GM12865 (cell line): ENCODE measurements at places on chromosomes 2 and 18.

GRCh38 chr18:8006979-8007378 is 439.9 kb downstream of the PTPRM start:
- no peak for DNase-seq

- DNase-seq, result no peak
Measured at GRCh38 chr2:239273280-239274234, 127.3 kb downstream of the HDAC4 start.

DNA sequence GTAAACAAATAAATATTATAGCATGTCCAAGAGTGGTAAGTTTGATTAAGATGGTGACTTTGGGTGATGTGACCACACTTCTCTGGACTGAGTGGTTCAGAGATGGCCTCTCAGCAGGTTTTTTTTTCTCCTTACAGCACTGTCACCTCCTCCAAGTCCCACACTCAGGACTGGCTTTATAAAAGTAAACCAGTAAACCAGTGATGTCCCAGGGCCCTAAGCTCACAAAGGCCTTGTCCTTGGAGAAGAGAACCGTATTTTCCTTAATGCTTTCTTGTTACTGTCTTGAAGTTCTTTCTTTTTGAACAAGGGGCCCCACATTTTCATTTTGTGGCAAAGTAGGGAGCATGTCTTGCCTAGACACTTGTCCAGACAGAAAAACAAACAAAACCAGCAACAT is 274.0 kb downstream of the MYCN start:
- no peak for DNase-seq

DNA sequence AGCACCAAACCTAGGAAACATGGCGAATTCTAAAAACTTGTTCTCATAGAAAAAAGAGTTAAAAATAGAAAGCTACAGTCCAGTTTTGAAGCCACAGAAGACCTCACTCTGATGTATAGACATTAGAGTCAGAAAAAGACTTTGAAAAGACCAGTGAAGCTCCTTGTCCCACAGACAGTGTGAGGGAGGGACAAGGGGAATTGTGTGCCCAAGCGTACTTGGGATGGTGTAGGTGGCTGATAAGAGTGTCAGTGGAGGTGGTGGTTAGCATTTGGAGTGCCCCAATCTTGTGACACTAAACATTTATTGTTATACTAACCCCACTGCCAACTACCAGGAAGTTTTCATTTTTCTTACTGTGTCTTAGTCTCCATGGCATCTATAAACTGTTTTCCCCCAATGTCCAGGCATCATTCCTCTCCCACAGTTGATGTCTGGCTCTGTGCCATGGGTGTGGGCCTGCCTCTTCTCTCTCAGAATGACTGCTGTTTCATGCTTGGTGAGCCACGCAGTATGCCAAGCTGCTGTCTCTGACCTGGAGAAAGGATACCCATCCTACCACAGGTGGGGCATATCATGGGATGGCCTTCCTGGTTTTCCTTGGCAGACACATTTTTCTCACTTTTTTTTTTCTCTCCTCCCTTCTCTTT is 161.4 kb downstream of the RPIA start:
- no peak for DNase-seq

DNA sequence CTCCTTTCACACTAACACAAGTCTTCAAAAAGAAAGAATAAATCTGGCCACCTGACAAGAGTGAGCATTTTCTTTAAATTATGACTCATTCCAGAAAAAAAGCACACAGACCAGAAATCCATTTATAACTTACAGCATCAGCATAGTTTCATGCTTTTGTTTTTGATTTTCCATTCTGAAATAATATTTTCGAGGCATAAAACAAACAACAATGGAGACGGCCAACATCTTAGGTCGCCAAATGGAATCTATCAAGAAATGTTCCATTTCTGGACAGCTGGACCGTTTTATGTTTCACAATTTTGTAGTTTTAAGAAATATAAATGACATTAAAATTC is 165.4 kb upstream of the ZFP36L2 start:
- DNase-seq, result peak; percentile 47

DNA sequence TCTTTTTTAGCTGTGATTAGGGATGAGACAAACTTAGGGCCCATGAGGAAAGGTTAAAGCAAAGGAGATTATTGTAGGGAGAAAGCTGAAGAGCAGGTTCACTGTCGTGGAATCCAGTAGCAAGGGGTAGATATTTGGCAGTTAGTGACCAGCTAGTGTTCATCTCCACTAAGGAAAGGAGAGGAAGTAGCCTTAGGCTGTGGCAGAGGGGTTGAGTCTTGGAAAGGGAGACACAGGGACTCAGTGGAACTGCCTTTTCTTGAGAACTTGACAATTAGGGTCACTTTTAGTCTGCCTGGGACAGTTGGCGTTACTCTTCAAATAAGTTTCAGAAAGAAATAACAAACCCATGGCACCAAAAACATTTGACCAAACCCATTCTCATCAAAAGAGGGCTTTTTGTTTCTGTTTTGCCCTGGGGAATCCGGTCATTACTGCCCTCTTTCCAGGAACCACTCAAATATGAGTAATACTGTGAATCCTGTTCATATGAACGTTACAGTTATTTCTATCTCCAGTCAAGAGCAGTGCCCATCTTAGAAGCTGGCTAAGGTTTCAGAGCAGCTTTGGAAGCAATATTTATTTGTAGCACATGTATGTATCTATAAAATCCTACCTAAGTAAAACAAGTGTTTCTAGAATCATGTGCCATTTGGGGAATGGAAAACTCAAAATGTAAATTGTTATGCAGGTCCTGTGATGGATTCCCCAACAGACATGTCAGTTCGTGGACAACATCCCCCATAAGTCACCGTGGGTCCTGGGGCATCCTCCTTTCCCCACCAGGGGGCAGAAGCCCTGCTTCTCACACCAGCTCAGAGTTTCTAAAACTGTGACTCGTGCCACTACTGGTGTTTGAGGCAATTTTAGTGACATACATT is 77.3 kb upstream of the PHLPP1 start:
- peak; percentile 79 for DNase-seq
